ENCODE measurements at places on chromosomes 2 and 18.

DNA sequence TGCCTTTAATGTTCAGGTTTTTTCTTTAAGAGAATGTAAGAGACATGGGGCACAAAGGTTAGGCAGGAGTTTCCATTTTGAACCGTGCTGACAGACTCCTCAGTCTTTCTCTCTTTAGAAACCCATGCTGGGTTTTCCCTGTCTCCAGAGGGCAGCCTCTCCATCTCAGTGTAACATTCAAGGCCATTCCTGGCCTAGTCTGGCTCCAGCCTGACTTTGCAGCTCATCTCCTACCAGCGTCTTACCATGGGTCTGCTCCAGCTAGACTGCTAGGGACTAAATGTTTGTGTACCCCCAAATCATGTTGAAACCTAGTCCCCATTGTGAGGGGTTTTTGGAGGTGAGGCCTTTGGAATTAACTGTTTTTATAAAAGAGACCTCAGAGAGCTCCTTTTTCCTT lies 9.8 kb upstream of the CLIP4 start:
- DNase-seq: no peak

GRCh38 chr18:9637036-9637767 lies 22.8 kb upstream of the PPP4R1 start:
- no peak for DNase-seq

DNA sequence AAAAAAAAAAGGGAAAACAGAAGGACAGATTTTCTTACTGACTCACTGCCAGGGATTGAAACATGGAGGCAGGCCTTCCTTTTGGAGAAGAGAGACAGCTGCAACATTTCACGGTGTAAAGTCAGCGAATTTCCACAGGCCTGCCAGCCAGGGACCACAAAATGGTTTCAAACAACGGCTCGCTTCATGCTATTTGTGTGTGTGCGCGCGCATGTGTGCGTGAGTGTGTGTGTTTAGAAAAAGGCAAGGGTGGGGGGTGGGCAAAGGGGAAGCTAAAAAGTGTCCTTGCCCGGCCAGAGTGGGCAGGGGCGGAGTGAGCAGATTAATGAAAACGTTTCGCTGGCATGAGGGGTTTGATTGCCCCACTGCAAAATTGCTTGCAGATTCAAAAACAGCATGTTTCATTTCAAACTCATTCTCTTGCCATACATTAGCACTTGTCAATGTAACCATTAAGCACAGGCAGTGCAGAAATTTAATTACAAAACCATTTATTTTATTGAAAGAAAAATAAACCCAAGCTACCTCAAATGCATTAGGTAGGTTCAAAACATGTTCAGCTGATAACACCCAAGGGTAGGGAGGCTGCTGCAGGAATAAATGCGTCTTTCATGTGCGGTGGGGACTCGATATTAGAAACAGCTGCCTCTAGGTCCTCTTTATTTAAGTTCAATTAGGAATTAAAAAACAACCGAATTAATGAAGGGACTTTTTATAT lies 182.1 kb upstream of the SIX2 start:
- no peak for DNase-seq

GRCh38 chr2:174495365-174496012 lies 8.7 kb upstream of the GPR155 start:
- peak; percentile 8 for DNase-seq

GRCh38 chr18:4631239-4631638 lies 176.1 kb upstream of the DLGAP1 start:
- DNase-seq: no peak

DNA sequence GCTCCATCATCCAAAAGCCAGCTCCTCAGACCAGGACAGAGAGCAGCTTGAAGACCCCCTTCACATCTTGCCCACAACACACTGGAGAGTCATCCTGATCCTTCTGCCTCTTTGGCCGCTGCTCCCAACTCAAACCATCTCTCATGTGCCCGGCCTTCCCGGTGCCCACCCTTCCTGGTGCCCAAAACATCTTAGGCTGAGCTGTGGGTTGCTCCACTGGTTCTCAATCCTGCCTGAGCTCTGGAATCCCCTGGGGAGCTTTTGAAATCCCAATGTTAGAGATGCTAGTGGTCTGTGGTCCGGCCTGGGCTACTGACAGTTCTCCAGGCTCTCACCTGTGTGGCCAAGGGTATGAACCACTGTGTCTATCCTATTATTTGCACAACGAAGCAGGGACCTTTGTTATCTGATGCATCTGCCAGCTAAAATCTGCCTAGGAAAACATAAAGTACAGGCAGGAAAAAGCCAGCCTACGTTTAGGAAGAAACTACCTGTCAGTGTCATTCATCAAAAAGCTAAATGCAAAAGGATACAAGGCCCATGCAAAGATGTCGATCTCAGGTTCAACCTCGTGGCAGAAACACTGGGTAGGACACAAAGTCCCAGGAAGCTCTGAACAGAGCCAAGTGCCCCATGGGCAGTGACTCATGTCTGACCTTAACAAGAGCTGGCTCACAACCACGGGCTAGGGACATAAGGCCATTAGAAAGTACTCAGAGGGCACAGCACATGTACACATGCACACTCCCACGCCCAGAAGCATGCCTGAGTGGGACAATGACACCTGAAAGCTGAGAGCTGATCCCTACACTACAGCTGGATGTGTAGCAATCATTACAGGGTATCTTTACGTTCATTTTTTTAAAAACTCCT lies 30.8 kb downstream of the TBC1D8 start:
- peak; percentile 10 for DNase-seq

GRCh38 chr2:139031722-139032121 lies 251.5 kb upstream of the NXPH2 start:
- no peak for DNase-seq

- DNase-seq: no peak
Measured at GRCh38 chr18:34491719-34492118, 218.4 kb upstream of the DTNA start.

- no peak for DNase-seq
Measured at GRCh38 chr2:224022486-224022885, 16.6 kb downstream of the SERPINE2 start.

DNA sequence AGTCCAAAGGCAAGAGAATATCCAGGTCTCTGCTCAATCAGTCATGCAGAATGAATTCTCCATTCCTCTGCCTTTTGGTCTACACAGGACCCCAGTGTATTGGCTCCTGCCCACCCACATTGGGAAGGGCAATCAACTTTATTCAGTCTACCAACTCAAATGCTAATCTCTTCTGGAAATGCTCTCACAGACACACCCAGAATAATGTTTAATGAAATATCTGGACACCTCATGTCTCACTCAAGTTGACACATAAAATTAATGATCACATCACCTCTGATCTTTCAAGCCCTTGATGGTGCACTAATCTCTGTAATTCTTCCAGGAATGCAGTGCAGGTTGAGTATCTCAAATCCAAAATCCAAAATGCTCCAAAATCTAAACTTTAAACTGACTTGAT lies 315.6 kb downstream of the HRH4 start:
- no peak for DNase-seq

DNA sequence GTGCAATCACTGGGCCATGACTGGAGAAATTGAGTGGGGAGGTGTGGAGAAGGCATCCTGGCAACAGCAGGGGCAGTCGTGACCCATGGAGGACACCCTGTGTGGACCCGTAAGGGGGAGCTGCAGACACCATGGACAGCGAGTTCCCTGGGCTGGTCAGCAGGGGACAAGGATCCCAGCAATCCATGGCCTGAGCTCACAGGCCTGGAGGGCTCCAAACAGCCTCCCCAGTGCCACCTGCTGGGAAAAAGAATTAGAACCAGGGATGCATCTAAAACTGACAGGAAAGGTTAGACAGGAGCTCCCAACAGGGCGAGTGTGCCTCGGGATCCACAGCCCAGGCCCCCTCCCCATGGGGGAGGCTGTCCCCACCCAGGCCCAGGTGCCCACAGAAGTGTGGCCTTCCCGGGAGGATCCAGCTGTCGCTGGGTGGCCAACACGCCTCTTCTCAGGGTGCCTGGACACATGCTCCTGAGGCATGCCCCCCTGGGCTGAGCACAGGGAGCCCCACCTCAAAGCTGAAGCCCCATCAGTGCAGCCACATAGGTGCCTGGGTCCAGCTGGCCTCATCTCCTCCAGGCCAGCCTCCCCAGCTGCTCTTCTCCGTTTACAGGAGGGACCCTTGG lies 20.5 kb upstream of the KIF1A start:
- DNase-seq: peak; percentile 23

DNA sequence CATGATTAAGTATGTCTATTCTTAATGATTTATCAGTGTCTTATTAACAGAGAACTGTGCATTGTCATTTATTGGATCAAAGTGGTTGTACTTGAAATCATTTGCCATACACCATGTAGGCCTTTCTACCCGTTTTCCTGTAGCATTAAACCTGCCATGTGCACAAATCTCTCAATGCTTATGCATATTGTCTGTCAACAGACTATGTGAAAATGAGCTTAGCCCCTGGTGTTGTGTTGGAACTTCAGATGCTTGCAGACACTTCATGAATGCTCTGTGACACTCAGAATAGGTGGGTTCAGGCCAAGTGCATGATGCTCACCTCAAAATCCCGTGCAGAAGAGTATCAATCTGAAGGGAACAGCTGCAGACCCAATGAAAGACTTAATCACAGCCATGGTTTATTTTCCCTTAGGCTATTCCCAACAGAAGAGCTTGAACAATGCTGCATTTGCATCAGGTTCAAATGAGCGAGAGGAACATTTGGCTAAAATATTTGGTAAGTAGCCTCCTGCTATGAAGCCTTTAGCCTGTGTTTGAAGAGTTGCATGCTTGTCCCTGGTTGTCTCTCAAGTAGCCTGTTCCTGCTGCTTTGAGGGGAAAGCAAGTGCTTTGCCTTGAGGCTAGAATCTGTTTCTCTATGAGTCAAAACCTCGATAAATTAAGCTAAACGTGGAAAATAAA lies 6.1 kb downstream of the C2orf92 start:
- no peak for DNase-seq

DNA sequence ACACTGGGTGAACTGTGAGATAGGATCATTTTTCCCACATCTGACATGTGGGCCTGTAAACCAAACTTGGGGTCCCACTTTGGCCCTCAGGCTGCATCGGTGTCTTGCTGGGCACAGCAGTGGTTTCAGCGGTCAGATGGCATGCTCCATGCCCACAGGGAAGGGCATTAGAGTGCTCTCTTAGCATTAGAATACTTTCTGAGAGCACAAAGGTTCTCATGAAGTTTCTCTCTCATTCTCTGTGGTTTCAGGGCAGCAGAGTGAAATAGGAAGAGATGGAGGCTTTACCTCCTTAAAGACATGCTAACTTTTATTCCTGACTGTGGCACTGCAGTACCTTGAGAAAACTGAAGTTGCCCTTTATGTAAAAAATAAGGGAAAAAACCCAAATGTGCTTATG lies 36.6 kb upstream of the GATA6 start:
- no peak for DNase-seq

GRCh38 chr2:147374423-147374811 lies 470.4 kb upstream of the ACVR2A start:
- no peak for DNase-seq

DNA sequence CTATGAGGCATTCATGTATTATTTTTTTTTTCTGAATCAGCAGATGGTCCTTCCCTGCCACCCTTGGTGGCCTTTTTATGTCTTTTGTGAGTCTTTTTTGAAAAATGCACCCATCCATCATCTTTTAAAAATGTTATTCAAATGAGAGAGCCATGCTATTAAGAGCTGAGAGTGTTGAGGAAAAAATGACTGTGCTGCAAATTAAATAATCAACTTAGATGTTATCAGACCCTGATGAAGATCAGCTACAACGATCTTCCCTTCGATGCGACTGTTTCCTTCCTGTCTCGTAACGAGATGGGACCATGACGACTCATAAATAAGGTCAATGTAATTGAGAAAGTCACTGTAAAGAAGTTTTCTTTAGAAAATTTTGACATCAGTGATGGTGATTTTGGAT lies 44.4 kb downstream of the TRIB2 start:
- no peak for DNase-seq

- DNase-seq: no peak
Measured at GRCh38 chr2:168183308-168183997, 63.9 kb downstream of the STK39 start.

- no peak for DNase-seq
Measured at GRCh38 chr2:101509499-101510284, 34.8 kb upstream of the RFX8 start.

DNA sequence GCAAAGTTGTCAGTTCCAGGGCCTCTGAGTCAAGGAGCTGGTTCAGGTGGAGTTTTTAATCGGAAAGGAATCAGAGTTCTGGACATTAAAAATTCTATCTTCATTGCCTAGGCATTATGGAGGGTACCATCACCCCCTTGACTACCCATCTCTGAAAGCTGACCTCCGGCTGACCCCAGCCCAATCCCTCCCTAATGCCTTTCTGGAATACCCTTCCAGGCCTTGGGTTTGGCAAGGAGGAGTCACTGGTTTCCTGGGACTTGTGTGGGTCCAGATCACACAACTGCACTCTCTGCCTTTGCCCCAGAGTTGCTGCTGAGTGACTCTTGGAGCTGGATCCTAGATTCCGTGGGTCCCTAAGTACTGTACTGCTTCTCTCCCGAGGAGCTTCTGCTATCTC lies 1.0 kb upstream of the OSR1 start:
- no peak for DNase-seq

GRCh38 chr2:106701203-106702022 lies 184.6 kb downstream of the ST6GAL2 start:
- DNase-seq: no peak

DNA sequence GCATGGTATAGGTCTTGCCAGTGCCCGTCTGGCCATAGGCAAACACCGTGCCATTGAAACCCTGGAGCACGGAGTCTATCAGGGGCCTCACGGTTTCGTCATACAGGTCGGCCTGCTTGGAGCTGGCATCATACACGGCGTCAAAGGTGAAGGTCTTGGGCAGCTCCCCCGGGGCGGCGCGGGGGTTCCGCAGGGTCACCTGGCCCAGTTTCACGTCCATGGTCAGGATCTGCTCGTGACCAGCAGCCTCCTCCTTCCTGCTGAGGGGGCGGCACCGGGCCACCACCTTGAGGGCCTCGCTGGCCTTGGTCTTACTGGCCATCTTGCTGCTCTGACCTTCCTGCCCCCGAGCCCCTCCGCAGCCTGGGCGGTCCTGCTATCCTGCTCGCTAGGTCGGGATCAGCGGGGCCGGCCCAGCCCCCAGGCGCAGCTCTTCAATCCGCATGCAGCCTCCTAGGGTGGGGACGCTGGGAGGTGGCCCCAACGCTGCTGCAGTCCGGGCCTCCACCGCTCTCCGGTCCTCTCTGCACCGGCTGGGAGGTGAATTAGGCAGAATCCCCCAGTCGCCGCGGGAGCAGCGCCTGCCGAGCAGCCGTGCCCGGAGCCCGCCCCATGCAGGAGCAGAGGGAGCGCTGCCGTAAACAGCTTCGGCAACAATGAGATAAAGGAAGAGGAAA lies 563 bp downstream of the KIF3C start:
- DNase-seq: no peak

All from NCI-H774 (cell line).